ENCODE measurements at places on chromosomes 2 and 18. TPM values are rescaled to one million over a fixed set of nuclear protein-coding genes. Genes with fewer than 3 reads are reported as not detected.

- DNase-seq, result no peak
Measured at GRCh38 chr2:168748461-168748860, 54.0 kb upstream of the NOSTRIN start.

DNA sequence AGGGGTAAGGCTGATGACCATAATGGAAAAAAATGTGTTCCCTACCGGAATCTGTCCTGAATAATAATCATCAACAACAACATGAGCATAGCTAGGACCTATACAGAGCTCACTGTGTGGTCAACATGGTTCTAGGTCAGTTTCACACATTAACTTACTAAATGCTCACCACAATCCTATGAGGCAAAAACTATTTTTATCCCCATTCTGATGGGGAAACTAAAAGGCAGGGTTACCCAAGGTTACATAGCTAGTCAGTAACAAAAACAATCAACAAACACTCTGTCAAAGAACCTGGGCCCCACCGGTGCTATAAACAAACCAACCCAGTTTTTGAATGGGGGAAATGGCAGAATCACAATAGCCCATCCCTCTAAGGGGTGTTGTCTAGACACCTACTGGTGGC, 40.1 kb downstream of the AOX1 start:
- no peak for DNase-seq

GRCh38 chr2:73851274-73851673, 22.5 kb downstream of the STAMBP start:
- DNase-seq, result no peak

DNA sequence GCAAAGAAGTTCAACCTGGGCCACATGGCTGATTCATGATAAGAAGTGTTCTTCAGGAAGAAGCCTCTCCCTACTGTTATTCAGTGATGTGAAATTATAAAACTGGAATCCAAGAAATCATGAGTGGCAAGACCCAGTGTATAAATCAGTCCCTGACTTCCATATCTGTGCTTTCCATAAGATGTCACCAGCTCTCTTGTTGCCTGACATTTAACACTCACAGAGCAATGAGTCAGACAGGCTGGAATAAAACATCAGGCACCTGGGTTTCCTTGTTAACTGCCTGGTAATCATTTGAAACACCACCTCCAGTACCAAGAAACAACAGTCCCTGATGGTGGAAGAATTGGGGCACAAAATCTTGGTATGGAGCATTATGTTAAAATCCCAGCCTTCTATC, 76.1 kb downstream of the SCG2 start:
- DNase-seq, result no peak

DNA sequence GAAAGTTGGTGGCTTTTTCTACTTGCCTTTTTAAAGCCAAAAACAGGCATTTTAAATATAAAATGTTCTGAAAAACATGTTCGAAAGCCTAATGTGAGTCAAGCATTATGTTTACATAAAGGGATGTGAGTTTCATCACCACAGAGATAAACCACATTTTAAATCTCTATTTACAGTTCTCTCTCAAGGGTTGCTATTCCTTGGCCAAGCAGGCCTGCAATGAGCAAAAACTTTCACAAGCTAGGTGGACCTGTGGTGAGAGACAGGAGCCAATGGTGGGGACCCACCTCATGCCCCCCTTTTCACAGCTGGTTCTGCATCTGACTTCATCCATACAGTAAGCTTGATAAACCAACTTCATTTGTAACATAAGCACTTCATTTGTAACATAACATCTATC, 65.1 kb downstream of the CUL3 start:
- DNase-seq, result no peak

DNA sequence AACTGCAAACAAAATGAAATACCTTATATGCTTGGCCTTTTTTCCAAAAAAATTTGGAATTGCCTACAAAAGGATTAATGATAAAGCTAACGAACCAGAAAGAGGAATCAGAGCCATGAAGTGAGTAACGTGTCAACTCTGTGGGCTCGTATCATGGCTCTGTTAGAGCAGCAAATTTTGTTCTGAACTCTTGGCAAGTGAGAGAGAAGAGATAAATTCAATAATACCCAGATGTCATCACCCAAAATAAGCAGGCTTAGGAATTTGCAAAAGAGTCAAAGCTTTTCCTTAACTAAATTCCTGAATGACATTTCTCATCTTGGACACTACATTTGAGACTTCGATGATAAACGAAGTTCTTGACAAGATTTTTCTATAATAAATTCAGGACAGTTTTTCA, 4.4 kb downstream of the TXNDC2 start:
- no peak for DNase-seq

- no peak for DNase-seq
Measured at GRCh38 chr2:78701546-78701945, 324.0 kb upstream of the REG3G start.

The PKDCC gene
- total RNA-seq, result 307 TPM

Data from omental fat pad (tissue), 4 donors.